ENCODE measurements at places on chromosomes 2 and 18.

GRCh38 chr2:136131484-136131960 lies 13.6 kb upstream of the CXCR4 start:
- DNase-seq, result no peak

GRCh38 chr2:65053199-65053598 lies 3.0 kb upstream of the CEP68 start:
- no peak for DNase-seq

DNA sequence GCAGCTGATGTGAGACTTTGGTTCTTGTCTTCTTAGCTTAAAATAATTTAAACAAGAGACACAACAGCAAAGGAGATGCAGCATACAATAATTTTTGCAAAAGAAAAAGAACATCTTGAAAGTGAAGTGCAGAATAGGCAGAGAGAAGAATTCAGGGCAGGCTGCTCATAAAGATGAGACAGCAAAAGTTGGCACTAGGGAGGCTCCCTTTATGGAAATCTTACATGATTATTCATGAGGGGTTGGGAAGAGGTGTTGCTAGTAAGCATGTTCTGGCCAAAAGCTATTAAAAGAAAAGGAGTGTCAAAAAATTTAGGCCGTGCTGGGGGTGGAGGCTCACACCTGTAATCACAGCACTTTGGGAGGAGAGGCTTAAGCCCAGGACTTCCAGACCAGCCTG lies 4.2 kb upstream of the ALPP start:
- no peak for DNase-seq

GRCh38 chr2:24400207-24400907 lies 40.0 kb upstream of the ITSN2 start:
- DNase-seq, result no peak

DNA sequence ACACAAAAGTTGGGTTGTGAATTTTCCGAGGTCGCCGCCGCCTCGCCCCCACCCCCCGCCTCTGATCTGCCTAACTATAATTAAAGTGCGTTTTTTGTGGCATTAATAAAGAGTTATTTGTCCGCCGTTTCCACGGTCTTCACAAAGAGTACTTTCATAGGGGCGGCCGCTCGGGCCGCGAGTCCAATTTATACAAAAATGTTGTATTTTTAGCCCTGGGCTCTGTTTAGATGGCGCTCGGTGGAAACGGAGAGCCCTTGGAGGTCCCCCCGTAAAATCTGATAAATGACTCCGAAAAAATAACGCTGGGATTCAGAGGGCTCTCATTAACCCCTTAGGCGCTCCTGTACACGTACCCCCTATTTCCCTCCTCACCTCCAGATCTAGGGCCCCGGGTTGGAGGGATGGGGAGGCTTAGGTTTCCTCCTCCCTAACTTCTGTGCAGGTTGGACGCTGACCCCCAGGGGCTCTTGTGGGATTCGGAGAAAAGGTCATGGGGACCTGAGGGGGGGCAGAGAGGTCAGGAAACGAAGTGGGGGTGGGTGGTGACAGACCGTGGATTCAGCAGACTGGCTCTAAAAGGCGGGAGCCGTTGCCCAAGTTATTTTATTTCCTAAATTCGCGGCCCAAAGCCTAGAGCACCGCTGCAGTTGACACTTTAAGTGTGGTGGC lies 1.9 kb downstream of the CYP26B1 start:
- DNase-seq, result no peak

DNA sequence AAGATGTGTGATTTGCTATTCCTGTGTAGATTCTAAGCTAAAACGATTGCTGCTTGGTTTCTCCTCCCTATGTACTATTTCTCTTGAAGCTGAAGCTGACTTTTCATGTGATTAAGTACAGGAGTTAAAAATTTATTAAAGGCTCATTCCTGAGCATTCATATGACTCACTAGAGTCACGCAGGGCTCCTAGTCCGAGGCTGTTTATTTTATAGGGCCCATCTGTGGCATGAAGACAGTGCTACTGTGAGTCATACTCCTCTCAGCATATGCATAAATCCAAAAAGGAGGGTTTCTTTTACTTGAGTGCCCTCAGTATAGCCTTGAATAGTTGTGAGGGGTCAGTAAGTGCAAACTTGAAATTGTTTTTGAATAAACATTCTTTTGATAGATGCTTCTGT lies 378.8 kb downstream of the PTPRM start:
- no peak for DNase-seq

DNA sequence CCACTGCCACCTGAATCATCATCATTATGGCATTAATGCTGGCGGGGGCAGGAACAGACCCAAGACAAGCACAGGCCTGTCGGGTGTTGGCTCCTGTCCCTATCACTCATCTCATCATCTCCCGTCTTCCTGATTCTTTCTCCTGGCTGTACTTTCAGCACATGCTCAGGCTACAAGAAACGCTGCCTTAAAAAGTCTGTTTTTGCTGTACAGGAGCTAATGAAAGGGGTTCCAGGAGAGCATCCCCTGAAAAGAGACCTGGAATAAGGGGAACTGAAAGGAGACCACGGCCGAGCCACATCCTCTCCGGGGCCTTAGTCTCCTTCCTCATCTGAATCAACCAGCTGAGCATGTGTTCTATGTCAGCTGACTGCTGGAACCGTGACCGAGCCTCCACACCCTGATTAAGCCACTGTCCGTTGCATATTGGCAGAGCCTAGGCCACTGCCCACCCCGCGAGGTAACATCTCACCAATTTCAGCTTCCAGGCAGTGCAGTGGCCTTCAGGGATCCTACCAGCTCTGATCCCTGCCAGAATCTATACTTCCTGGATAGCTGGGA lies 62.6 kb downstream of the DNMT3A start:
- DNase-seq, result no peak

DNA sequence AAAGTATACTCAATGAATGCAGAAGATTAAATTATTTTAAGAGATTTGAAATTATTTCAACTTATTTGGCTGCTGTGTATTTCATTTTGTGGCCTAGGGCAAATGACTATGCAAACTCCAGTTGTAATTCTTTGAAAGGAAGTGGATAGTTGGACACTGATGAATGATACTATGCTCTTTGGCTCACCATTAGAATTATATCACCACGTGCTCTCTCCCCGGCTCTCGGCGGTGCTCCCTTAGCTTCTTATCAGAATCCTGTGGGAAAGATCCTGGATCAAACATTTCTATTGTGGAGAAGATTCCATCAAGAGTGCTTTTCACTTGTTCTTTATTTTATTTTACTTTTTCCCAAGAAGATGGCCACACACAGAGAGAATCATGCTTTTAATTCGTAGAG lies 55.2 kb downstream of the ADCYAP1 start:
- DNase-seq, result no peak

GRCh38 chr2:14535156-14535555 lies 97.4 kb upstream of the LRATD1 start:
- DNase-seq, result no peak

GRCh38 chr2:223457301-223457700 lies 144.9 kb downstream of the SCG2 start:
- no peak for DNase-seq
